ENCODE measurements at places on chromosomes 2 and 18. TPM values are rescaled to one million over a fixed set of nuclear protein-coding genes. Genes with fewer than 3 reads are reported as not detected.
A peak's percentile ranks its signal among the peaks of the same experiment; 100 is the strongest.

DNA sequence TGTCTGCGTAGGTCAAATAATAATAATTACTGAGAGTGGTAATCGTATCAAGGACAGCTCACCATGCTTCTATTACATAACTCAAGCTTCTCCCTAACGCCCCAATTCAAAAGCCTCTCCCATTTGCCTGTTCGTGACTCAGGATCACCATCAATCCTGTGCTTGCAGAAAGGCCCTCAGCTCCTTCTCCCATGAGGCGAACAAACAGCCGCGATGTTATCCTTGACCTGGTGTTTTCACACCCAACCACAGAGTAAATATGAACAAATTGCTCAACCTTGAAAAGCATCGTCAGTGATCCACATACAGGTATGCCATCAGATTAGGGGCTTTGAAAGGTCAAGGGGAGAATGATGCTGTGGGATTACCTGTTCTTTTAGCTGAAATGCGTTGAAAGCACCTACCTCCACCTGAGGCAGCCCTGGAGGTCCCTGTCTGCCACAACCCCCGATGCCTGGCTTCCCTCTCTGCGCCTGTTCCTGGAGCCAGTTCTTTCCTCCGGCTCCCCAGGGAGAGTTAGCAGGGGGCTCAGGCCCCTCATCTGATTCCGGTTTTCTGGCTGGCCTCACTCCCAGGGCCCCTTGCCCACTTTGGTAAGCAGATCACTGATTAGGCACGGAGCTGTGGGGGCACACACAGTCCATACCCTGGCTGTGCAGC lies 39.1 kb upstream of the ODC1 start:
- no peaks in the 10 kb centered on the region for H3K36me3 ChIP-seq
- no peak for DNase-seq
- H3K27me3 ChIP-seq = no peaks in the 10 kb centered on the region
- no peak overlapping the region for H3K27ac ChIP-seq
- H3K4me1 ChIP-seq = no peaks in the 10 kb centered on the region

- no peak overlapping the region for H3K4me3 ChIP-seq
- no peaks in the 10 kb centered on the region for H3K36me3 ChIP-seq
- no peaks in the 10 kb centered on the region for H3K27me3 ChIP-seq
- no peaks in the 10 kb centered on the region for H3K4me1 ChIP-seq
- H3K27ac ChIP-seq = no peak overlapping the region
These were observed 201.7 kb upstream of the STON1 start for GRCh38 chr2:48328159-48328809.

DNA sequence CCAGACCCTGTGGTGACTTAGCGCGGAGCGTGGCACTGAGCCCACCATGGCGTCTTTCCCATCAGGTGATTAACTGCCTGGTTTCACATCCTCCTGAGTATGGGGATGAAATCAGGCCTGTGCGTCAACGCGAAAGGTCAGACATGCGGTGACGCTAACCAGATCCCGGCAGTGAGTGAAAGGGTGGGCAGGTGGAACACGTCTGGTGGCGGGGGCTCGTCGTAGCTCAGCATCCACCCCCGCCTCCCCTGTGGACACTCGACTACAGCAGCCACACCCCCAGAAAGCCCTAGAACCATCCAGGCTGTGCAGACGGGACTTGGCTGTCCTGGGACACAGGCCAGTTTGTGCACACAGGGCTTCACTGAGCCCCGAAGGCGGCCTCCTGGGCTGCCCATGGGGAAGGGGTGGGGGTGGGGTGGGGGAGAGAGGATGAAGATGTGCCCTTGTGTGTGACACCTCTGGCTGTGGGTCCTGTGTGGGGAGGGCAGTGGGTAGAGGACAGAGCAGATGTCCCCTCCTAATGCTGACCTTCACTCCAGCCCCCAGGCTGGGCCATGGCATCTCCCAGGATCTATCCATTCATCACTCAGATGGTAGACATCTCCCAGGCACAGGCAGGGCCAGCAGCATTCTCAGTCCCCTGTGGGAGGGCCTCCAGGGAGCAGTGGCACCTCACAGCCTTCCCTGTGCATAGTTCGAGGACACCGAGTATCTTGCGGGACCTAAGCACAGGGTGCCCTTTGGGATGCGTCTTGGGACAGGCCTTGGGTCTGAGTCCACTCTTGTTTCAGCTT lies 27.5 kb downstream of the RAMP1 start:
- no peaks in the 10 kb centered on the region for H3K4me1 ChIP-seq
- H3K36me3 ChIP-seq = no peaks in the 10 kb centered on the region
- no peak overlapping the region for H3K4me3 ChIP-seq
- no peak overlapping the region for H3K27ac ChIP-seq

- no peaks in the 10 kb centered on the region for H3K36me3 ChIP-seq
- no peak overlapping the region for H3K27ac ChIP-seq
- no peaks in the 10 kb centered on the region for H3K4me1 ChIP-seq
- no peak for DNase-seq
These were observed 42.2 kb downstream of the CHST9 start for GRCh38 chr18:27142891-27143290.

DNA sequence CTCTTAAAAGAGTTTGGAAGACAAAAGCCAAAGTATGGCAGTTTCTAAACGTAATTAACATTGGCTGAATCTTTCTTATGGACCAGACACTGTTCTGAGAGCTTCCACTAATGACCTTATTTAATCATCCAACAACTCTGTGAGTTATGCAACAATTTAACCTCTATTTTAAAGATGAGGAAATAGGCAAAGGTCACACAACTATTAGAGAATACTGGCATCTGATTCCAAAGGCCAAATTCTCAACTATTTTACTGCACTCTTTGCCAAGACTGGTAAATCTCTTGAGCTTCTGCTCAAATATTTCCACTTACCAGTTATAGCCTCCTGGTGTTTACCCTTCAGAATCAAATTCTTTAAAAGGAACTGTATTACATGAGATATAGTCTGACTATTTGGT lies 42.1 kb upstream of the ERMN start:
- no peaks in the 10 kb centered on the region for H3K36me3 ChIP-seq
- no peak overlapping the region for H3K4me3 ChIP-seq
- no peaks in the 10 kb centered on the region for H3K4me1 ChIP-seq
- no peaks in the 10 kb centered on the region for H3K27me3 ChIP-seq

DNA sequence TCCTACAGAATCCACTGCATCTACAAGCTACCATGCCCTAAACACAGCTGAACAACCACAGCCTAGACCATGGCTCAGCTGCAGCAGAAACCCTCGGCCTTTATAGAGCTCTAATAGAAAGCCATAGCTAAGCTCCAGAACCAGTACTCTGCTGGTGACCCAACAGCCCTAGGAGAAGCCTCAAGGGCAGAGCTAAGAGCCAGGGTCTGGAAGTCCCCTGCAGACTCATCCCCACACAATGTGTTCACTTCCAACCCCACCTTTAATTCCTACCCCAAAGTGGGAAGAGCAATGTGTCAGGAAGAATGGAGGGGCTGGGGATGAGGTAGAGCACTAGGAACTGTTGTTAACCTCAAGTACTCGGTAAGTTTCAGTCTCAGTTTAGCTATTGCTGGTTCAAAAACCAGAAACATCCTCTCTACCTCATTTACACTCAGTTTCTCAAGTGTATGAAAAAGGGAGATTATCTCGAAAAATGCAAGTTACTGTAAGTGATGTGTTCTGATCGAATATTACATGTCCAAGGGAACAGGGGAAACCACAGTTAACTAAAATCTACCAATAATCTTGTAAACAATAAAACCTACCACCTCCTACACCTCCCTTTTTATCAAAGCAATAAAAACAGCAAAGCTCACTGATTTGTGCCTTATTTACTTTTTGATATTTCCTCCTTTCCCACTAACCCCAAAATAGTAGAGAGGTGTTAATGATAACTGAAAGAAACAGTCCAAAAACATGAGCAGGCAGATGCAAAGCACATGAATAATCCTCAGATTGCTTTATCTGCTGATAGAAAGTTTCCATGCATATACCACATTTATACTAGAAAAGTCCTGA lies 36.2 kb downstream of the THADA start:
- no peak for DNase-seq
- H3K36me3 ChIP-seq = peaks cover 7% of the 10 kb centered on the region

- H3K36me3 ChIP-seq = no peaks in the 10 kb centered on the region
- H3K4me1 ChIP-seq = peaks cover 10% of the 10 kb centered on the region
- no peaks in the 10 kb centered on the region for H3K27me3 ChIP-seq
- H3K4me3 ChIP-seq = no peak overlapping the region
These were observed 61.3 kb downstream of the TMEM247 start for GRCh38 chr2:46540496-46541331.

GRCh38 chr2:70646420-70646818 lies 92.8 kb upstream of the TGFA start:
- H3K27ac ChIP-seq = no peak overlapping the region
- H3K4me3 ChIP-seq = no peak overlapping the region
- no peaks in the 10 kb centered on the region for H3K4me1 ChIP-seq
- no peak for DNase-seq

GRCh38 chr2:207110715-207111114 lies 55.0 kb downstream of the KLF7 start:
- H3K36me3 ChIP-seq = no peaks in the 10 kb centered on the region
- H3K27ac ChIP-seq = no peak overlapping the region
- H3K27me3 ChIP-seq = no peaks in the 10 kb centered on the region
- H3K4me1 ChIP-seq = no peaks in the 10 kb centered on the region
- no peak for DNase-seq
- H3K4me3 ChIP-seq = no peak overlapping the region

DNA sequence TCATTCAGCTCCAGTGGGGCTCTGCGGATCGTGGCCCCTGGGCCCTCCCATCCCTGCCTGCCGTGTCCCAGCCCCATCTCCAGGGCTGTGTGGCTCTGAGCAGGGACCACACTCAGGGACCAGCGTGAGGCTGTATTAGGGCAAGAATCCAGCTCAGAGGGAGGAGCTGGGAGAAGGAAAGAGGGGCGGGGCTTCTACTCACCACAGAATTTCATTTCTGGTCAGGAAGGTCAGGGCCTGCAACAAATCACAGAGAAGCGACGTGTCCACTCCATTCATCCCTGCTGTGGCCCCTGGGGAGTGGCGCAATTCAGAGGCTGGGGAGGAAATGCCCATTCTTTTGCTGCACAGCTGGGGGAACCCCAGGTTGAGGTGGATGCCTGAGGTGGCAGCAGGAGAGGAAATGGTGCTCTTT lies 828 bp downstream of the CIB4 start:
- peaks cover 63% of the 10 kb centered on the region for H3K4me1 ChIP-seq
- no peak overlapping the region for H3K4me3 ChIP-seq
- DNase-seq = peak; percentile 40
- H3K36me3 ChIP-seq = no peaks in the 10 kb centered on the region
- H3K27ac ChIP-seq = peak overlapping the region; percentile 83

Gene TUBB8B
- 0.33 TPM for total RNA-seq

Gene GCG
- not detected for total RNA-seq

Gene KCNK3
- total RNA-seq = 8.3 TPM

Gene WNT10A
- total RNA-seq = not detected

Gene DCC
- total RNA-seq = not detected

Gene CAPN14
- total RNA-seq = 0.15 TPM

Gene CHPF
- 126 TPM for total RNA-seq
